ENCODE measurements at places on chromosomes 3 and 15. TPM values are rescaled to one million over a fixed set of nuclear protein-coding genes. Genes with fewer than 3 reads are reported as not detected.

DNA sequence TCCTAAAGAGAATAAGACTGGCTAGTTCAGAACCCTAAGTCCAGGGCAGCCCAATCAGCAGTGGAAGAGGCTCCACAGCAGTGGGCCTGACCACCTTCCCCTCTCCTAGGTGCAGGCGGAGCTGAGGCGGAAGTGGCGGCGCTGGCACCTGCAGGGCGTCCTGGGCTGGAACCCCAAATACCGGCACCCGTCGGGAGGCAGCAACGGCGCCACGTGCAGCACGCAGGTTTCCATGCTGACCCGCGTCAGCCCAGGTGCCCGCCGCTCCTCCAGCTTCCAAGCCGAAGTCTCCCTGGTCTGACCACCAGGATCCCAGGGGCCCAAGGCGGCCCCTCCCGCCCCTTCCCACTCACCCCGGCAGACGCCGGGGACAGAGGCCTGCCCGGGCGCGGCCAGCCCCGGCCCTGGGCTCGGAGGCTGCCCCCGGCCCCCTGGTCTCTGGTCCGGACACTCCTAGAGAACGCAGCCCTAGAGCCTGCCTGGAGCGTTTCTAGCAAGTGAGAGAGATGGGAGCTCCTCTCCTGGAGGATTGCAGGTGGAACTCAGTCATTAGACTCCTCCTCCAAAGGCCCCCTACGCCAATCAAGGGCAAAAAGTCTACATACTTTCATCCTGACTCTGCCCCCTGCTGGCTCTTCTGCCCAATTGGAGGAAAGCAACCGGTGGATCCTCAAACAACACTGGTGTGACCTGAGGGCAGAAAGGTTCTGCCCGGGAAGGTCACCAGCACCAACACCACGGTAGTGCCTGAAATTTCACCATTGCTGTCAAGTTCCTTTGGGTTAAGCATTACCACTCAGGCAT, 33.7 kb downstream of the VIPR1 start:
- no peak for DNase-seq

Gene CCR8
- total RNA-seq: not detected

GRCh38 chr3:56711344-56711743, 28.3 kb upstream of the TASOR start:
- no peak for DNase-seq

Gene ZNF717
- 13.2 TPM for total RNA-seq

- no peak for DNase-seq
Observed at GRCh38 chr3:141176775-141177174, 54.9 kb upstream of the PXYLP1 start.

GRCh38 chr3:48966876-48967361, 23.1 kb upstream of the P4HTM start:
- DNase-seq: peak; percentile 74

DNA sequence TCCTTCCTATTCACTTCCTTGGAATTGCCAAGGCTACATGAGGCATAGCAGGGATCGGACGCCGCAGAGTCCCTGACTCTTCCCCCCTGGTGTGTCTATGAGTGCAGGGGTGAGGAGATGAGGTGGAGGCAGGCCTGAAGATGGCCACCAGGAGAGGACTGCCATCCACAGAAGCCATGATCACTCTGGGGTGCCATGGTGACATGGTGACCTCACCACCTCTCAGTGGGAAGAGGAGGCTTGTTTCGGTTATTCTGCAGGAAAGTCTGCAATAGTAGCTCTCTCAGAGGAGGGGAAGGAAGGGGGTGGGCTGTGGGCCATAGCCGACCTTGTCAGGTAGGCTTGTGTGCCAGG, 57.0 kb upstream of the LIMD1 start:
- DNase-seq: peak; percentile 82

GRCh38 chr3:189902230-189903186, 218.2 kb downstream of the P3H2 start:
- DNase-seq: no peak

Gene CSPG5
- total RNA-seq: 0.97 TPM

Gene ANKRD63
- not detected for total RNA-seq

- peak; percentile 89 for DNase-seq
Observed at GRCh38 chr15:100338971-100339444, 2.8 kb downstream of the ADAMTS17 start.

GRCh38 chr3:29373131-29373680, 92.3 kb downstream of the RBMS3 start:
- no peak for DNase-seq

DNA sequence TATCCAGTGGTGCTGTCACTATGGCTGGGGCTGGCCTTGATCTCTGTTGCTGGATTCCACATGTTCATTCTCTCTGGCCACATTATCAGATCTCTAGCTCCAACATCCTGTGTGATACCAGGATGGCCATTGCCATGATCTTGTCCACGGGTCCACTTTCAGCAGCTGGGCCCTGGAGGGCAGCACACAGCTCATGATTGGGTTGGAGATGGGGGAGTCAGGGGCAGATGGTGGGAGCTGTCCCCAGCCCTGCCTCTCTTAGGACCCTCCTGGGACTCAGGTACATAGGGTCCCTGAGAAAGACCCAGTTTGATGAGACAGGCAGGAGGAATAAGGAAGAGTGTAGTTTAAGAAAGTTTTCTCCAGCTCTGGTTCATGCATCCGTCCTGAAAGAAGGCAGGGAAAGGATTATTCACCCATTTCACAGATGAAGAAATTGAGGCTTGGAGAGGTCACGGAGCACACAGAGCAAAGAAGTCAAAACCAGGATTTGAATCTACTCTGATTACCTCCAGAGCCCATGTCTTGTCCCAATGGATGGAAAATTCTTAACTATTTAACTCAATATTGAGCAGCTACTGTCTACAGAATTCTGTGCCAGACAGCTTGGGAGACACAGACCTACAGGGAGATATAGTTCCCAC, 100.5 kb downstream of the LINGO1 start:
- no peak for DNase-seq

DNA sequence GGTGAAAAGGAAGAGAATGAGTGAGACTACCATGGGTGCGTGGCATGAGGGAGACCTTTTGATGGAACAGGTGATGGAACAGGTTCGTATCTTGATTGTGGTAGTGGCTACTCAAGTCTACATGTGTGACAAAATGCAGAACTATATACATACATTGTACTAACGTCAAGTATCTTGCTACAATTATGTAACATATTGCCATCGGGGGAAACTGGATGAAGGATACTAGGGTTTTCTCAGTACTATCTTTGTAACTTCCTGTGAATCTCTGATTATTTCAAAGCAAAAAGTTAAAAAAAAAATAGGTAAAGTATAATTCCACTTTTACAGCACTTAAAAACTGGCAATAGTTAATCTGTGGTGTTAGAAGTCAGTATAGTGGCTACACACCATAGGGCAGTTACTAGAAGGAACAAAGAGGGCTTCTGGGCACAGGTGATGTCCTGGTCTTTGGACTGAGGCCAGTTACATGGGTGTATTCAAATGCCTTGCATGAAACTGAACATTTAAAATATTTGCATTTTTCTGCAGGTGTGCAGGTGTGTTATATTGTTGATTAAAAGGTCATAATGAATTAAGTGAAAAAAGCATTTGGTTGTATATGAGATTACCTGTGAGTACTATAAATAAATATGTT, 61.4 kb downstream of the LRRK1 start:
- DNase-seq: no peak

Gene INSYN1
- total RNA-seq: 35.7 TPM

- no peak for DNase-seq
Observed at GRCh38 chr3:187080799-187081450, 58.4 kb downstream of the RPL39L start.

DNA sequence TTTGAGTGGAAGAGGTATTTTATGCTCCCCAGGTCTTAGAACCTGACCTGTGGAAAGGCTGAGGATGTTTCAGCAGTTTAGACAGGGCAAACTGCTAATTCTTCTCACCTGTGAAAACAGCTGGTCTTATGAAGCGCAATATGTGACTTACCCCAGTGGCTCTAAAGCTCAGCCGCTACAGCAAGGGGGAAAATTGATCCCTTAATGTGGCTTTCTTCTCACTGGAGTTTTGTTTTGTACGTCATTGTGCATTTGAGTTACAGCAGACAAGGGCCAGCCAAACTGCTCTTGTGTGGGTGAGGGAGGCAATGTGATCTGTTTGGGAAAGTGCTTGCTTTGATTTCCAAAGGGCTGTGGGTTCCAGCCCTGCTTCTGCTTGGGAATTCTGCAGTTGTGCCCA, 293.4 kb upstream of the LRRFIP2 start:
- no peak for DNase-seq

GRCh38 chr3:4322635-4323034, 19.5 kb downstream of the SETMAR start:
- DNase-seq: no peak

DNA sequence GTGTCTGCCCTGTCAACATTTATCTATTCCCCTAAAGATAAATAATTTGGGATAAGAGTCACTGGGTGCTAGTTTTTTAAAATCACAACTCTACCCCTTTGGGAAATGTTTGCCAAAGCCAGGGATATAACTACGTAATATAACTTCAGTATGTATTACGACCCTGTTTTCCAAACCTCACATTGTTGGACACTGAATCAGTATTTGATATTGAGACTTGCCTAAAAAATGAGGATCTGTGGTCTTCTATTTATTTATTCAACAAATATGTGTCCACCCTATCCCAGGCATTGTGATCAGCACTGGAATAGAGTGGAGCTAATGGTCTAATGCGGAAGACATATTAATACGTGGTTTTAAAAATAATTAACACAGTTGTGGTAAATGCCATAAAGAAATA, 4.5 kb upstream of the MGA start:
- no peak for DNase-seq

- no peak for DNase-seq
Observed at GRCh38 chr3:196740481-196741248, 1.0 kb downstream of the PAK2 start.

Gene FRMD5
- 0.15 TPM for total RNA-seq

Gene GDPGP1
- 4.7 TPM for total RNA-seq

DNA sequence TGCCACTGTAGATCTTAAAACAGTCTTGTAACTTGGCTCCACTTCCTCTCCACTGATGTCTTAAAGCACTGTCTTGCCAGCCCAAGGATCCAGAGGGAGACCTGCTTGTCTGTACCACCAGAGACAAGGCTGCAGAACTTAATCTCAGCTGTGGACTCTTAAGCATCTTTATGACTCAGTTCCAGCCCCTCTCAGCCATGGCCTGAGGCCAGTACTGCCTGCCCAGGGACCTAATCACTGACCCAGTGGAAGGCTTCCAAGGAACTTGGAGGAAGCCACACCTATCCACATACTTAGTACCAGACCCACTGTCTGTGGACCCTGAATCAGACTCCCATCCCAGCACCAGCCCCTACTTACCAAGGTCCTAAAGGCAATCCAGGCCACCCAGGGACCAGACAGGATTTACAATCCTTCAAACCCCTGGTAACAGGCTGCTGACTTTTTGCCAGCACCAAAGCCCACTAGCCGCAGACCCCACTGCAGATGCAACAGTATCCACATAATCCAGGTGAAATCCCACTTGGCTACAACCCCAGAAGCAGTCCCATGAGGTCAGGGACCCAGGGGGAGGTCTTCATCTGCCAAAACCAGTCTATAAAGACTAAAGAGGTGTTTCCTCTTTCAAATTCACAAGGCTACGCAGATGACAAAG, 41.9 kb upstream of the PRR20G start:
- no peak for DNase-seq

Gene RBPMS2
- 0.15 TPM for total RNA-seq

DNA sequence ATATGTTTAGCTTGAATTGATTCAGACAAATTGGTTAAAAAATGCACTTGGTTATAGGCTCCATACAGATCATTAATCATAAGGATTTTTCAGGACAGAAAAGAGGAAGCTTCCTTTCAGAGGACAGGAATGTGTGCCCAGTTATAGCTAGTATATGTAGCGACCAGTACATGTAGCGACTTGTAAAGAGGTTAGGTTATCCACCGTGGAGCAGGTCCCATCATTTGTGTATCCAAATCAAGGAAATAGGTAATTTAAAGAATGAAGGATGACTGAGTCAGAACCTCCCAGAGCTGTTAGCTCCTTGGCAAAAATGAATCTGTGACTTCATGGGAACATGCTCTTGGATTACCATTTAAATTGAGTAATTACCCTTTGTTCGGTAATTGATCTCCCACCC, 15.8 kb upstream of the P2RY12 start:
- no peak for DNase-seq

GRCh38 chr3:106333911-106334618, 465.3 kb upstream of the CBLB start:
- DNase-seq: no peak

GRCh38 chr15:92365906-92366305, 27.8 kb upstream of the ST8SIA2 start:
- DNase-seq: no peak

Gene DBR1
- total RNA-seq: 13.9 TPM

Gene AADACL2
- 59.1 TPM for total RNA-seq

DNA sequence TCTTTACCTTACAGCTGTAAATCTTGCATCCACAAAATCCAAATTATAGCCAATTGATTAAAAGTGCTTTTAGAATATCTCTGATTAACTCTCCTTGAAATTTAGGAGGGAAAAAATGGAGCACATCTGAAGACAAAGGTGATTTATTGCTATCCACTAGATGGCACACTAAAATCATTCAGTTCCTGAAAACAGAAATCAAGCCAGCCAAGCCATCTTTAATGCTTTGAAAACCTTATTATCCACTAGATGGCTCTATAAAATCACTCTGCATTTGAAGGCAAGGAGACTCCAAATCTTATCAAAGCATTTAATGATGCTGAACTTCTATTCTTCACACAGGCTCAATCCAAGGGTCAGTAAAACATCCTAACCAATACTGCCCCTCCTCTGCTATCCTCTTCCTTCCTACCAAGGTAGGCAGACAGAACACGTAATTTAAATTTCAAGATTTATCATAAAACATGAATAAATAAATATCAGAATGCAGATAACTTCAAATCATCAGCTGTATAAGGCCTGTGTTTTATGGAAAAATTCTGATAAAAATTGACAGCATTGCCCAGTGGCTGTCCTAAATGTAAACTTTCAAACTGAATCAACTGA, 48.4 kb downstream of the GOLIM4 start:
- no peak for DNase-seq

- DNase-seq: peak; percentile 61
Observed at GRCh38 chr3:136247436-136247835, 2.7 kb upstream of the PCCB start.

DNA sequence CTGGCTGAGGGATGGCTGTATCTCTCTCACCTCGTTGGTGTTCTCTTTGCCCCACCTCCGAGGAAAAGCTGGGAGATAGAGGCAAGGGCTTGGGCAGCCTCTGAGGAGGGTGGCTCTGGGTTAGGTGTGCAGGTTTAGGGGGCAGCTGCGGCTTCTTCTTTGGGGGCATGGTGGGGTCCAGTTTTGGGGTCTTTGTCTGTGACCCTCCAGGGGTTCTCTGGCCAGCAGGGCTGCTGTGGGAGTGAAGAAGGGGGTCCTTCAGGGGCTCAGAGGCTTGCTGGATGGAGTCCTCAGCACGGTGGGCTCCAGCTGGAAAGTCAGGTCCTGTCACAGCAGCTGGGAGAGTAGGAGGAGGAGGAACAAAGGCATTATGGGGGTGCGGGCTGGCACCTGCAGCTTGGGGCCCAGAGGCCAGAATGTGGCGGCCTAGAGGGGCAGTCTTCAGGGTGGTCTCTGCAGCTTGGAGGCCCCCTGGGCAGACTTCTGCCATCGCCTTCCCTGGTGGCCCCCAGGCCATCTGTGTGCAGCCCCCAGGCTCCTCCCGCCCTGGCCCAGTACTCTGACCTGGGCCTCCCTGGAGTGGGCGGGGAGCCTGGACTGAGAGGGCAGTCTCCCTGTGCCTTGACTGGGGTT, 7.0 kb downstream of the XIRP1 start:
- DNase-seq: no peak

- no peak for DNase-seq
Observed at GRCh38 chr15:22951381-22952280, 28.5 kb downstream of the CYFIP1 start.

- peak; percentile 16 for DNase-seq
Observed at GRCh38 chr3:89113893-89114840, 6.7 kb downstream of the EPHA3 start.

- no peak for DNase-seq
Observed at GRCh38 chr3:127723011-127723567, 50.3 kb downstream of the ABTB1 start.

Gene GALNT15
- total RNA-seq: 133 TPM
